ENCODE measurements at places on chromosomes 7 and 10. TPM values are rescaled to one million over a fixed set of nuclear protein-coding genes. Genes with fewer than 3 reads are reported as not detected.

DNA sequence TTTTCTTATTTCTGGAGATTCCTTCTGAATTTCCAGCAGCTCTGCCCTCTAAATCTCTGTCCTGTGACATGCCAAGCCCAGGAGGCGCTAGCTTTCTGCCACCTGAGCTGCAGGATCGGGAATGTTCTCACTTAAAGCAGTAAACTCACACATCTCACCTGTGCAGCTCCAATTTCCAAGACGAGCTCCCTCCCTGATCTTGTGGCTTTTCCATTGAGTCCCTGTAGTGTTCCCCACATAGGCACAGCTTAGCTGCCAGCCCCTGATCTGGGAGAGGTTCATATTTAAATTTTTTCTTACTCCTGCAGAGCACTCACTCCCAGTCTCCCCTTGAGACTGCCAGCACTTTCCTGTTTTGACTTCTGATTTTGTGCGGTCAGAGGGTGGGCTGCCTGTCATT, 479.3 kb downstream of the GLRX3 start:
- no peak for DNase-seq

Gene RADIL
- total RNA-seq: 19.8 TPM

Gene CADPS2
- 11.0 TPM for total RNA-seq

Gene LRIT1
- not detected for total RNA-seq

DNA sequence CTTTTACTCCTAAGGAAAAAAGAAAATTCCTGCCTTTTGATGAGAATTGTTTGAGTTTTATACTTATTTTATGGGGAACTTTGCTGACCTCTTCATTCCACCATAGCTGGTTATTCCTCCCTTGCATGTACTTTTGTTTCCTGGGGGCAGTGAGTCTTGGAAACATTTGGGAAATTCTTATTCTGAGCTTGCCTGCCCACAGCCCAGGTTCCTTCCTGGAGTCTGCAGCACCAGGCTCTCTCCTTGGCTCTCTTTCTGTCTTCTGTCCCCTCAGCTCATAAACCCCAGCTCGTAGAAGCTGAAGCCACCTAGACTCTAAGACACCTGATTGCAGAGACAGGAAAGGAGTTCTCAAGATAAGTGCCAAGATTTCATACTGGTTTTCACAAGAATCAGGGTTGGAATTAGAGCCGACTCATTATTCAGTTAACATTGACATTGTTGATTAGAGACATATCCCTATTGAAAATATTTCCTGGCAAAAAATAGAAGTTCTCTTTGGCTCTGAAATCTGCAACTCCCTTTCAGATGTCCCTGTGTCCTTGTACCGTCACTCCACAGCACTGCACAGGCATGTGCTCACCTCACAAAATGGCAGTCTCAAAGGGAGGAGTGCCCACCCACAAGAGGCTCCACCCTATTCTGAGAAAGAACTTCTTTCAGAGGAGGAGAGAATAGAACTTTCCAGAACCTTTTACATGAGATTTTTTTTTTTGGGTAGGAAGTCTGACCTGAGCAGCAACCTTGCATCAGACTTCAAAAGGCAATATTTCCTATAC, 67.8 kb upstream of the PRSS1 start:
- no peak for DNase-seq
